GM23338 (cell line): ENCODE measurements at places on chromosomes 2 and 18.

DNA sequence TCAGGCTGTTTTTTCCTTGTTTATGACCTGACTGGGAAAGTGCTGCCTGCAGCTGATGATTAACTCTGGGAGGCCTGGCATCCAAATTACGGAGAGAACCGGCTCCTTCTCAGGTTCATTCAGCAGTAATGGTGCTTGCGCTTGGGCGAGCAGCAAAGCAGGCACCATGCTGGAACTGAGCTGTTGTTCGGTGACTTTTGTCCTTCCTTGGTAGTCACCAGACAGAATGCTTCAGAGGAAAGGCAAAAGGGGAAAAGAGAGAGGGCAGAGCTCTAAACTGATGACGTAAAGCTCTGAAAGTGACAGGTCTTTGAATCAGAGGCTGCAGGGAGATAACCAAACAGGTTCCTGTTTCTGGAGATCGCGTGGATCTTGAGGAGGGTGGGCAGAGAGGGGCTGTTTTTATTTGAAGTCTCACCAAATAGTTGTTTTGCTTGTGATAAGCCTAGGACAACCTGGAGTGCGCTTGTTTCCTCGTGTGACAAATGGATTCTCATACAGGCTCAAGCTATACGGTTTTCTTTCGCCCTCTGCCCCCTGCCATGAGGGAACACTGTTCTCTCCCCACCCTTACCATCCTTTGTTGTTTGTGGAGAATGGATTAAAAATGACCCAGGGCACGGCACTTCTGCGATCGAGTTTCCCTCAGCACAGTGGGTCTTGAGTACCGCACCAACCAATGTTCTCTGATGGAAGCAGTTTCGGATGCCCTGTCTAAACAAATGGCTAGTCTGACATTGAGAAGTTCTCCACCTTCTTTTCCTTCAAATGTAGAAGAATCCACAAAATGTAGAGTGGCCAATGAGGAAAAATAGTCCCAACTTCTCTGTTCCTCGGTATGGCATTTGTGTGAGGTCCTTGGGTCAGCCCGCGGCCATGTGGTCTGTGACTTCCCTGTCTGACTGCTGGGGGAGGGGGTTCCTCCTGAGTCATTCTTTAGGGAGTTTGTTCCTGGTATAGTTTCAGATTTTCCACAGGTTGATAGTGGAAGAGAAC is 1.3 kb downstream of the RASGRP3 start:
- no peak for DNase-seq

DNA sequence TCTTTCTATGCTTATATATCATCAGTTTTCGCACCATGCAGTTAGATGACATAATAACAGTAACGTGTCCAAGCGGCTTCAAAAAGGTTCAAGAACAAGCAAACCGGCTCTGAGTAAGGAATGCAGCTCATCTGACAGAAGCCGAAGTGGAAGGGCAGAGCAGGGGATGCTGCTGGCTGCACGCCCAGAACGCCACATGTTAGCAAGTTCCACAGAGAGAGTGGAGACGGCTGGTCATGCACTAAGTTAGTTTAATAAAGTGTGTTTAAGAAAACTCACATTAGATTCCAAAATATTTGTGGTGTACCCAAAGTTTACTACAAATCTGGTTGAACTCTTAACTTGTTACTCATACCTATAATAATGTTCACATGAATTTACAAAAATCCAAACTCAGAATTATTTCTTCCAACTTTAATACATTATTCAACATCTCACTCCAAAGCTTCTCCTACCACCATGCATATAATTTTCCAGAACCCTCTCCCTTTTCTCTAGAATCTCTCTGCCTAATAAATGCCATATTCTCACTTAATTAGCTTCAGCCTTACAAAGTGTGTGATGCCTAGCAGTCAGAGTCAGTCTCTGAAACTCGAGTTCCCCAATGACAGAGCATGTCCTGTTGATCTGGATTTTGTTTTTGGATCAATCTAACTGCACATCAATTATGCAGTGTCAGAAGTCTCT is 170.0 kb downstream of the DNAH7 start:
- DNase-seq = no peak

- DNase-seq = no peak
These were observed 204.6 kb downstream of the GLI2 start for GRCh38 chr2:120940319-120940696.

DNA sequence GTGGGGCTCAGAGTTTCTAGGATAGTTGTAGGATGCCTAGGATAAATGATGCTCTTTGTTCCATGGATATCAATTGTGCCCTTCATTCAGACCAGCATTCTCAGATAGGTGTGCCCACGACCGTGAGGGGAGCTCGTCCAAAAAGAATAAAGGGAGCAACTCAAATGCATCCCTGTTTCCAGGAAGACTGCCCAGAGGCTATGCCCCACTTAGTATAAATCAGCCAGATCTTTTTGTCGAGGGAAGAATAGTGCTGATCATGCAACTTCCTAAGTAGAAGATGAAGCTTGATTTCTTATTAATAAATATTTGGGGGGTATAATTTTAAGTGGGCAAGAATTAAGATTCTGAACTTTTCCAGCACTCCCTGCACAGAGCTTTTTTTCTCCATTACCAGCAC is 450.2 kb downstream of the ARHGAP15 start:
- no peak for DNase-seq
